ENCODE measurements at places on chromosomes 5 and 9.

GRCh38 chr5:1000329-1000728, 8.3 kb upstream of the NKD2 start:
- no peak for DNase-seq

DNA sequence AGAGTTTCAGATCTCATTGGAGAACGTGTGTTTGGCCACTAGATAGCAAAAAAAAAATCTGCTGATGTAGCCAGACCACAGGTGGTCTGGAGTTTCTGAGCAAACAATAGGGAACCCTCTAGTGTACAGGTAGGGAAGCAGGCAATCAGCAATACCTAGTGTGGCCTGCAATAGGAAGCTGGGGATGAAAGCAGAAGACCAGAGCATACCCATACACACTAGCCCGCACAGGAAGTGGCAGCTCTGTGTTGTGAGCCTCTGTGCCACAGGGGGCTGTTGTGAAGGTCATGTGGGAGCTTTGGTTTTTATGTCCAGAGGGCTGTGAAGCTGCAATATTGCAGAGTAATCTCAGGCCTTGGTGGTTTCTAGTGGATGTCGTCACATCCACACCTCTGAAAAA, 81.2 kb downstream of the MTAP start:
- no peak for DNase-seq

- DNase-seq: no peak
These were observed 18.4 kb downstream of the BASP1 start for GRCh38 chr5:17235731-17236330.

DNA sequence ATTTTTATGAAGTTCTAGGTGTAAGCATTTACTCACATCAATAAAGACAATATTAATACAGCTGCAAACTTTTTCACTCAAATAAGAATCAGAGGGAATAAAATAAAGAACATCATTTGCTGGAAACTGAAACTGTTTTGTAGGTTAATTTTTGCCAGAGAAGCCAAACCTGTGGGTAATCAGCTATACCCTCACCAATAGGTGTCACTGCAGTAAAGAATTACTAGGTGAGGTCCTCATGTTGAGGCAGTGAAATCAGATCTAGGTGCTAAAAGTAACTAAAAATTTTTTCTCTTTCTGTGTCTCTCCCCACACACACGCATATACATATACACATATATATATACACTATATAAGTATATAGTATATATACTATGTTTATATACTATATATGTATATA, 1016.3 kb upstream of the SEMA6A start:
- DNase-seq: peak; percentile 37

GRCh38 chr5:115398719-115399118, 102.3 kb upstream of the CCDC112 start:
- DNase-seq: no peak

Data from DMS 273 treated with DMSO at 0.1 percent for 48 hours (cell line).